ENCODE measurements at places on chromosomes 6 and 20. TPM values are rescaled to one million over a fixed set of nuclear protein-coding genes. Genes with fewer than 3 reads are reported as not detected.

The MEP1A gene
- total RNA-seq = 0.18 TPM

The GNRH2 gene
- 0.81 TPM for total RNA-seq

The CTCFL gene
- not detected for total RNA-seq

The MYCT1 gene
- total RNA-seq = 4.5 TPM

The TNF gene
- total RNA-seq = not detected

GRCh38 chr6:168353041-168353440 lies 33.5 kb upstream of the DACT2 start:
- no peak for DNase-seq

DNA sequence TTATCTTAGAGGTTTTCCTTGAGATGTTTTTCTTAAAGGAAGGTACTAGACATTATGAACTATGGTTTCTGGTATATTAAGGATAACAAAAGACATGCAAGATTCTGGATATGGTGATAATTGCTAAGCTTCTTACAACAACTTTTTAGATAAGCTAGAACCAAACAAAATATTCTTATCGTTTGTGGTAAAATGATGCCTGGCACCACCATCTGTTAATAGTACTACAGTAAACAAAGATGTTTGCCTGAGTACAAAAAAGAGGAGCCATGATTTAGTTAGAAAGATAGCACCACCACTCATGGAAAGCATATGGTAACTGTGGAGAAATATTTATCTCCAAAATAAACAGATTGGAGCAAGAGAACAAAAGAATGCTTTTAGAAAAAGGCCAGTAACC lies 747.3 kb downstream of the COL12A1 start:
- DNase-seq = no peak

DNA sequence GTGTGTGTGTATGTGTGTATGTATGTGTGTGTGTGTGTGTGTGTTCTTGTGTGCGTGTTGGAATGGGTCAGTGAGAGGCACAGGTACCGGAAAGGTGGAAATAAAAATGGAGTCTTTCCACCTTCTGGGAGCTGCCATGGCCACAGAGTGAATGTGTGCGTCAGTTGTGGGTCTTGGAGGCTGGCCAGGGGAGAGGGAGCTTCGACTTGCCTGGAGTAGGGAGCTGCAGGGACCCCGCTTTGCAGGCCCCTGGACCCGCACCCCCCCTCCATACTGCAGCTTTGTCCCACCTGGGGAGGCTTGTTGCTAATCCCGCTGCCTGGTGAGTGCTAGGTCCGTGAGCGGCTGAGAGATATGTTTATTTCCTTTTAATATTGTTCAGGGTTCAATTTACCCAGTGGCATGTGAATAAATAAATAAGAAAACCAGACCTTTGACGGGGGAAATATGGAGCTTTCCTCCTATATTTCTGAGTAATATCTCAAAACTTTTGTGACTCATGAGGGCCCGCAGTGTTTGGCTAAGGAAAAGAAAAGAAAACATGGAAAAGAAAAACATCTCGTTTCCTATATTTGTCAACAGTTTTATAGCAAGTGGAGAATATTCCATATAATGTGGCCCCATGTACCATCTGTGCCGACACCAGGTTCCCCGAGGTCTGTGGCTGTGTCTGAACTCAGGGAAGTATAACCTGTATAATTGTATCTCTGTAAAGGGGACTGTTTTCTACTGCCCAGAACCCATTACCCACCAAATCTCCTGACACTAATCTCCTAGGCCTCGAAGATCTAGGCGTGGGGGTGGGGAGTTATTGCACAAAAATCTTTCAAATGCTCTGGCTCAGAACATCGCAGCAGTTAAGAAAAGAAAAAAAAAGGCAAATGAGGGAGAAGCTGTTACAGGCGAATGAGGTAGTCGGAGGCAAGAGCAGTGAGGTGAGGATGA lies 24.6 kb upstream of the CCDC167 start:
- no peak for DNase-seq

DNA sequence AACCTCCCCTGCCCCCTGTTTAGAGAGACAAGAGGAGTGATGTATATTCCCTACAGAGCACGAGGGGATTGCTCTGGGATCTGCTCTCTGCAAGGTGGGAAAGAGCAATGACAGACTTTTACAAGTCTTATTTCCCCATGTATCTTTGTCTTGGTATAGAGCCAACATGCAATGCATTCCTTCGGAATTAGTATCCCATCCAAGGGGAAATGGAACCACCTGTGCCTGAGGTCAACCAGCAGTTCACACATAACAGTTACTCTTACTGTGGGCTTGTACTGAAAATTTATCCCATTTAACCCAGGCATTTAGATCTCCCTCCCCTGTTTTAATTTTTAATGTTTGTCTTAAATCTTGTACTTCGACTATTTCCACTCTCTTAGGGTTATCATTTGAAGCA lies 250.4 kb downstream of the C6orf118 start:
- no peak for DNase-seq

- no peak for DNase-seq
Measured at GRCh38 chr6:143205131-143205535, 144.4 kb downstream of the AIG1 start.

DNA sequence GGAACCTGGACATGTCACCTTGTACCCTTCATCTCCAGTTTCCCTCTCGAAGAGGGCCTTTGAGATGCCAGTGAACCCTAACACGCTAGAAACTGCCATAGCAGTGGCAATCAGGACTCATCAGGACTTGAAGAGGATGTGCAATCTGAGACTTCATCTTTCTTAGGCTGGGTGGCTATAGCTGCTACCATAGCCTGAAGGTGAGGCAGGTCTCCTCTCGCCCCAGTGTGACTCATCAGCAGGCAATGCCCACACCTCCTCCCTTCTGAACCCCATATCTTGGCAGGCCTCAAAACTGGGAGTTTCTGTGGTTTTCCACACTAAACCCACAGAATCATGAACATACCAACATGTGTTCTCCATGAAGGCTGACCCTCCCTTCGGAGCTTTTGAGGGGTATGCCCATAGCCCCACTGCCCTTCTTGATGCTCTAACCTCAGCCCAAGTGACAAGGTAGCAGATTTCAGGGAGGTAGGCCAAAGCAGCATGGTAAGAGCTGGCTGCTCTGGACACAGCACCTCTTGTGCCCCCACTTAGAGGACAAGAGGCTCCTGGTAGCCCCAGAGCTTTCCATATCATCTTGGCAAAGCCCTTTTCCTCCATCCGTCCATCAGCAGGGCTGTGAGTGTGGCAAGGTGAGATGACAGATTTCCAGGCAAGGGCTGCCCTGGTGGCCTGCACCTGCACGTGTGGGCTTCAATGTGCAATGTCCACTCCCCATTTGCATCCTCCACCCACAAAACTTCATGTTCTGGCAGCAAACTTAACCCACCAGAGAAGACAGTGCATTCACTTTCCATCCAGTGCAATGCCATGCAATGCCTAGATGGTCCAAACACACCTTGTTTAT lies 2.6 kb downstream of the BLCAP start:
- DNase-seq = no peak

Measured in right lobe of liver (tissue), 6 donors.